ENCODE measurements at places on chromosomes 1 and 21.

GRCh38 chr1:180311011-180311730 lies 81.1 kb downstream of the LHX4 start:
- DNase-seq, result no peak

DNA sequence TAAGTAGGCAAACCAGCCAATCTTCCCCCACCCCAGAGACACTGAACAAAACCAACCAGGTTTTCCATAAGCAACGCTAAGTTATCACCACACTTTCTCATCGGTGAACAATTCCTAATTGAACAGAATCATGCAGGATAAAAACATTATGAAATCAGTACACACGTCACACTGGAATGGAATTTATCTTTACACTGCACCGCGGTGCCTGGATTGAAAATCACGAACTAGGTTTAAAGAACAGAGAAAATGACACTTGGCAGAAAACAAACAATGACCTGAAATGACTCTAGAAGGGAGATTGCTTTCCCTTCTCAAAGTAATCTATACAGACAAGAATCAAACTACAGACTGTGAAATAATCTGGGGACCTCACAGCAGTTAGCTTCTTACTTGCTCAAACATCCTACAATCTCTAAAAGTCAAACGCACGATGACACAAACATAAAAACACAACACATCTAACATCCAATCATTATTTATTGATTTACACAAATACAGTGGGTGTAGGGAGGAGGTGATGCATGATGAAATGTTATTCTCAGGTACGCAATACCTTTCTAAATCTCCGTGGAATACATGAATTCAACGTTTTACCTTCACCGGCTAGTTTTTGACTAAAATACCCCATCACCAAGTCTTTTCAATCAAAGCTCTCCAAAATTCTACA lies 1.9 kb downstream of the EIF4G3 start:
- DNase-seq, result no peak

DNA sequence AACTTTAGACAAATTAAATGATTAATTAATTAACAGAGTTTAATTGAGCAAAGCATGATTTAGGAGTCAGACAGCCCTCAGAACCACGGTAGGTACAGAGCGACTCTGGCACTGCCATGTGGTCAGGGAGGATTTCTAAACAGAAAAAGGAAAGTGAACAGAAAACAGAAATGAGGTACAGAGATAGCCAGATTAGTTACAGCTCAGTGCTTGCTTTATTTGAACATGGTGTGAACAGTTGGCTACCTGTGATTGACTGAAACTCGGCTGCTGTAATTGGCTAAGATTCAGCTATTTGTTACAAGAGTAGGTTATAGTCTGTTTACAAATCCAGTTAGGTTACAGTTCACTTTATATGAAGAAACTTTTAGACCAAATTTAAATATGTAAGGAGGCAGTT lies 163.0 kb upstream of the TNR start:
- no peak for DNase-seq

DNA sequence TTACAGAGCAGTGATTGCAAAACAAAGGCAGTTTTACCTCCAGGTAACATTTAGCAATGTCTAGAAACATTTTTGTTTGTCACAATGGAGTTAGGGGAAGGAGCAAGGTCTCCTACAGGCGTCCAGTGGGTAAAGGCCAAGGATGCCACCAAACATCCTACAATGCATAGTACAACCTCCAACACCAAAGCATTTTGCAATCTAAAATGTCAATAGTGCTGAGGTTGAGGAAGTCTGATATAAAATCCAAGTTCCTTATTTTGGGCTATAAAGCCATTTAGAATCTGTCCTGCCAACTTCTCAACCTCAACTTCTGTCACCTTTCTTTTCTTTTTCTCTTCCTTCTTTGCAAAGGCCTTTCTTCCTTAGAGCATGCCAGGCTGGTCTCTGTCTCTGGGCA lies 111.2 kb downstream of the FASLG start:
- no peak for DNase-seq

DNA sequence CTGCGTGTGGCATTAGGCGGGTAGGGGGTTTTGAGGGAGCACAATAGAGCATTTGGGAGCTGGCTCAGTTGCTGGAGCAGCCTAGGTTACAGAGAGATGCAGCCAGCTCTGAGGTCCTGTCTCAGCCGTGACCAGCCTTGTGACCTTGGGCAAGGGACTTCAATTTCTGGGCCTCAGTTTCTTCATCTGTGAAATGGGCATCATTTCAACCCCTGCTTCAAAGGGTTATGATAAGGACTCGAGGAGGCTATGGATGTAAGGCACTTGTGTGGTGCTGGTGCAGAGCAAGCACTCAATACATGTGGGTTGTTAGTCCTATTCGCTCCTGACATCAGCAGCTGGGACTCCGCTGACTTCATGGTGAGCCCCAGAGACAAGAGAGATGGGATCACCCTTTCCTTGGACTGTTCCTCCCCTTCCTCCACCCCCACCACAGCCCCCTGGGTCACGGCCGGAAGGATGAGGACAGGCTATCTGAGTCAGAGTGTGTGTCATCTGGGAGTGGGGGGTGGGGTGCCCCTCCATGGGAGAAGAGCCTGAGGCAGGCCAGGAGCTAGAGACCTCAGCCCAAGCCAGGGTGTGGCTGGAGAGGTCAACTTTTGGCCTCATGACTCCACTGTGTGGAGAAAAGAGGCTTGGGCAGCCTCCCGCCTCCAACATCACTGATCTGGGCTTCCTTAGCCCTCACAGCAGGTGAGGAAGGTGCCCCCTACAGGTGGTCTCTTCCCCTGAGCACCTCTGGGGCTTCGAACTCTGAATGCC lies 71.4 kb upstream of the ZBTB40 start:
- no peak for DNase-seq

DNA sequence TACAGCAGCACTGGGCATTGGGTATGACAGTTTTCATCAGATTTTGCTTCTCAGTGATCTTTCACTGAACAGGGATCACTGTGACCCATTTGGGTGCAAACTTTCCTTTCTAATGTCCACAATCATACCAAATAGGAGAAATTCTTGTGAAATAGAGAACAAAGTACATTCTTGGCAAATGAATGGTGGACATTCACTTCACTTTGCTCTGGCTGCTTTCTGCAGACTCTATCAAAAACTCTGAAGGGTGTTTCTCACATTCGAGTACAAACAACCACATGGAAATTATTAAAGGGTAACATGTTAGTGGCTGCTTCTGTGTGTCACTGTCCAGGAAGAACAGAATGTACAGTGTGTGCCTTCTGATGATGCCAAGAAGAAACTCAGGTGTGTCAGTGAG lies 61.9 kb upstream of the ADAM30 start:
- no peak for DNase-seq

DNA sequence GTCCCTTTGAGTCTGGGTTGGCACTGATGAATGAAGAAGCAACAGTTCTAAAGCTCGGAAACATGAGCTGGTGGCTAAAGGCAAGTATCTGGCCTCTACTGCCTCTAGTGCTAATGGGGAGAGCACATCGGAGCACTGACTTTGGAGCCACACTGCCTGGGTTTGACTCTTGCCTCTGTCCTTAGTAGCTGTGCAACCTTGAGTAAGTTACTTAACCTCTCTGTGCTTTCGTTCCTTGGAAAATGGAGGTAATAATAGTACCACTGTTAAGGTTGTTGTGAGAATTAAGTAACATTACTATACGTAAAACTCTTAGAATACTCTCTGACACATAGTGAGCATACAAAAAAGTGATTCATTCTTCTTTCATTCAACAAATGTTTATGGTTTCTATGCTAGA lies 211.2 kb downstream of the ATG4C start:
- no peak for DNase-seq

DNA sequence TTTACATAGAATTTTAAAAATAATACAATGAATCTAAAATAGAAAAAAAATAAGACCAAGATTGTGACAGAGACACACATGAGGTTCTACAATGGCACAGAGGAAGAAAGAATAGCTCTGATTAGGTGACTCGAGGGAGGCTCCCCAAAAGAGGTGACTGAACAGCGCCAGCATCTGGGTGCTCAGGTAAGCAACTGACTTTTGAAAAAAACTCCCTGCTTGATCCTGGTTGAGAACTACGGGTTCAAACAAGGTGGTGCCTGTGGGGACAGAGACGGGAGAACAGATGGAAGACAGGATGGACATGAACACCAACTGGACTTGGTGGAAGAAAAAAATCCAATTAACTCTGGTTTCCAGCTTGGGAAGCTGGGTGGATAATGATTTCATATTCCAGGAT lies 22.5 kb downstream of the BATF3 start:
- no peak for DNase-seq

DNA sequence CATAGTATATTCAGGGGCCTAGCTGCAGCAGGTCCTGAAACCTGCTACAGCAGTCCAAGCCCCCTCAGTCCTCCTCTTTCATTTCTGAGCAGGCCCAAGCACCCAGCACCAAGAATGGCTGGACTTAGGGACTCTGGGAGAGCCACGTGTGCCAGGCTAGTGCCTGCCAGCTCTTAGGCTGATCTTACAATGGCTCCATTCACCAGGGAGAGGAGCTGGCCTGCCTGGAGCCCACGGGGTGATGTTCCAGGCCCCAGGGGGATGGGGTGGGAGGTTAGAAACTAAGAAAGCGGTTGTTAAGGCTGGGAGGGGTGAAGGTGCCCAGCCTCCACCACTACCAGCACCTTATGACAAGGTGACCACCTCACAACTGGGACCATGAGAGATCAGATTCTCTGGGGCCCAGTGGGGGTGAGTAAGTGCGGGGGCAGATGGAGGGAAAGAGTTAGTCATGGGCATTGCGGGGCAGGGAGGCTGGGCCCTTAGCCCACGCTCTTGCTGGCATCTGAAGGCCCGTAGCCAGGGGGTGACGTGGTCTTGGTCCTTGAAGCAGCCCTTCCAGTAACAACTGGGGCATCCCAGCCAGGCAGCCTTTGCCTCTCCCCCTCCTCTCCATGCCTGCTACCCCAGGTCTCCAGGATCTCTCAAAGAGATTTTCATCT lies 30.3 kb upstream of the CLIC4 start:
- DNase-seq, result no peak

DNA sequence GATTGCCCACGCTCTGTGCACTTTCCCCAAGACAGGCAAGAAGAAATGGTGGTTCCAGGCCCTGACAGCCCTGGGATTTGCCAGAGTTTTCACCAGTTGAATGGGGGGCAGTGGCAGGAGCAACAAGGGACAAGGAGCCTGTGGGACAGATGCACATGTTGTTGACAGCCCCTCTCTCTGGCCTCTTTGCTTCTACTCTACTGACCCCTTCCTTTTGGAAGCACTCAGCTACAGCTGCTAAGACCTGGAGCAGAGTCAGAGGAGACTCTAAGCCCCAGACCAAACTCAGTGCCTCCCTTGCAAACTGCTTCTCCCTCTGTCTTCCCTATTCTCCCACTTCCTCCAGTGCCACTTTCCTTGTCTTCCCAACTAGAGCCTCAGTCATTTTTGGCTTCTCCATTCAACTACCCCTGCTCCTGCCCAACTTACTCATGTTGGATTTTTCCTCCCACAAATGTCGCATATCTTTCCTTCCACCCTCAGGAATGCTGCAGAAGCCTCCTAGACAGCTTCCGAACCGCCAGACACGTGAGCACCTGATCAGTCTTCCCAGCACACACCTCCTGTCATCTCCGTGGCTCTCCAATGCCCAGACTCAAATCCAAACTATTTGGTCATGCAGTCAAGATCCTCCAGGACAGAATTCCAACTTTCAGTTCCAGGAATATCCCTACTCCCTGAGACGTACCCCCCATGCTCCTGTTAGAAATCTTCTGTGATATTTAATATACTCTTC lies 9.1 kb downstream of the INKA2 start:
- no peak for DNase-seq

- no peak for DNase-seq
These were observed 11.6 kb downstream of the SDCCAG8 start for GRCh38 chr1:243267471-243267880.

DNA sequence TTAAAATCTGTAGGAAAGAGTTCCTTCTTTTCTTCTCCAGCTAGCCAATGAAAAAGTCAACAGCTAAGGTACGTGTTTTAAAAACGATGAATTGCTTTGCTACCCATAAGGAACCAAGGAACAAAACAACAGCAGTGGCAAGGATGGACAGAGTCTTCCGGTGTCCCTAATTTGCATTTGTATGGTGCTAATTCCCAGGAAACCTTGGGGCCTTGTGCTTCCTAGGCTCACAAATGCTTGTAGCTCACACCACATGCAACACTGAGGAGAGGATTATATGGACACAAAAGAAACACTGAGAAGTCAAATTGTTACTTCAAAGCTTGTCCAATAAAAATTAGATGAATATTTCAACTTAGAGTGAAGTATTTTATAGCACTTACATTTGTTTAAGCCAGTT lies 1.8 kb upstream of the PGBD5 start:
- no peak for DNase-seq

DNA sequence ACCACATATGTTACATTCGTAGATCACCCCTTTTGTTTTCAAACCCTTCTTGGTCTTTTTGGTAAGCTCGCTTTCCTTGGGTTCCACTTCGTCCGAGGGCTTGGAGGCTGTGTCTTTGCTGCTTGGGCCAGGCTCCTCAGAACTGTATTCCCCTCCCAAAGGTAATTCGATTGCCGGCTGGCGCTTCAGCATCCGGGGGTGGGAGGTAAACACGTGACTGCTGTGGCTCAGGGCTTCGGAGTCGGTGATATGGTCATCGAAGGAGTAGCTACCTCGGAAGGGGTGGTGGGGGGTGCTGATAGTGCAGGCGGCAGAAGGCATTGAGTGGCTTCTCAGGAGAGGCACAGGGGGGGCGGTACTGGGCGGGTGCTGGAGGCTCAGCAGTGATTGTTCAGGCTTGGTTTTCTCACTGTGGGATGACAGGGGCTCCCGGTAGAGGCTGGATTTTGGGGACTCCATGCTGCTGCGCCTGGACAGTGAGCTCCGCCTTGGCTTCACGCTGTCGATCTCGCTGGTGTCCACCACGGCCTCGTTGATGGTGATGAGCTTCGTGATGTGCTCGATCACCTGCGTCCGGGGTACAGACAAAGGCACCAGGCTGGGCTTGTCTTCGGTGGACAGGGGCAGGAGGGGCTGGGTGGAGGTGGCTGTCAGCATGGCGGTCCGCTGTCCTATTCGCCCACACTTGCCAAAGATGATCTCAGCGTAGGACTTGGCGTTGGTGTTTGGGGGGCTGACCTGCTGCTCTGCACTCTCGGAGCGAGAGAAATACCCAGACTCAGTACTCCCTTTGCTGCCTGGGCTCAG lies 98.6 kb upstream of the EDN2 start:
- DNase-seq, result no peak

- DNase-seq, result no peak
These were observed 450 bp downstream of the S100A10 start for GRCh38 chr1:151993084-151993733.

DNA sequence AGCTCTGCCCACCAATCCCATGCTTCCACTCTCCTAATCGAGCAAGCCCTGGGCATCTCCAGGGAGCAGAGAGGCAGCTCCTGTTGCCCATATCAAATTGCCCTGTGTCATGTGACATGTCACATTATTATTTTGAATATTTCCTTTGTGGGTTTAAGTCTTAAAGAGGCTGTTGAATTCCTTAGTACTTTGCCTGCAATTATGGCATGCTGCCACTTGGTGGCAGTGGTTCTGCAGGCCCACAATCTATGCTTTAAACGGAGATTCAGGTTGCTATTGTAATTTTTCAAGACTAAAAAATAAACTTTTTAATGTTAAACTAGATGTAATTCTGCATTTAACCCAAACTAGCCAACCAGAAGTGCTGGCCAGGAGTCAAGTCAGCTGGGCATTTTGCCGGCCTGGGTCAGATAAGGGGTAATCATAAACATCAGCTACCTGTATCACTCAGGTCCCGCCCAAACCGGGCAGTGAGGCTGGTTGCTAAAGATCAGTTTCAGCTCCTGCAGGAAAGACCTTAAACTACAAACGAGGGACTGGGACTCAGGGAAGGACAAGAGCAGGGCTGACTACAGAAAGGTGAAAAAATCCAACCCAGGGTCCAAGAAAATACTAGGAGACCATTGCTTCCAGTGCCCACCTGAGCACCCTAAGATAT lies 37.3 kb upstream of the ARHGEF16 start:
- no peak for DNase-seq
